Spinal cord (tissue), 10 donors: ENCODE measurements at places on chromosomes 12 and 14. TPM values are rescaled to one million over a fixed set of nuclear protein-coding genes. Genes with fewer than 3 reads are reported as not detected.

DNA sequence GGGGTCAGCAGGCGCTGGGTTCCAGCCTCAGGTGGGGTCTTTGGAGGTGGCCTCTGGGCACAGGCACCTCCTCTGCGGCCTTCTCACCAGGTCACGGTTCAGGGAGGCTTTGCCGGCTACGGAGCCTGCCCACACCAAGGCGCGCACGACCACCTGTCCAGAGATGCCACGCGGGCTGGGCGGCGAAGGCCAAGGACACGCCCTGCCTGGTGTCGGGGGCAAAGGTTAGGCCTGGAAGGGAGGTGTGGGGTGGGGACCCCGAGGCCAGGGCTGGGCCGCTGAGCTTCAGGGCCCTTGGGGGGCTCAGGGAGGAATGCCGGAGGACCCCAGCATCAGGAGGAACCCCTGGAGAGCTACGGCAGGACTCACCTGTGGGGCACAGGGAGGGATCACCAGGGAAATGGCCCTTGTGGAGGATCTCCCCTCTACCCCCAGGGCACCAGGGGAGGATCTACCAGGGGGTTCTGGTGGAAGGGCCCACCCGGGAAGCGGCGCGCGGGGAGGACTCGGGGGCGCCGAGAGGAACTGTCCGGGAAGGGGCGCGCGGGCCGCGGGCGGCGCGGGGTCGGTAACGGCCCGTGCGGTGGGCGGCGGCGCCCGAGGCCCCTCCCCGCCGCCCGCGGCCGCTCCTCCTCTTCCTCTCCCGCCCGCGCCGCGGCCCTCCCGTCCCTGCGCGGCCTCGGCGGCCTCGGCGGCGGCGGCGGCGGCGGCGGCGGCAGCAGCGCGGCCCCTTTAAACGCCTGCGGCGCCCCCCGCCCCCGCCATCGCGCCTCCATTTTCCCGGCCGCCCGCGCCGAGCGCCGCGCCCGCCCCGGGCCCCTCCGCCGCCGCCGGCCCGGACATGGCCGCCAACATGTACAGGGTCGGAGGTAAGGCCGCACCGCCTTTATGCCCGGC, at the start of gene MTA1:
Gene MTA1, plus strand, starts transcription at position 633 of the 897 bp plus-strand sequence. Its CDS starts 209 bp downstream, at position 842.
- H3K27ac ChIP-seq, result peak within 1 kb of the TSS; percentile 42
- H3K4me1 ChIP-seq, result peaks cover 58% of the 10 kb centered on the region
- peaks cover 44% of the 10 kb centered on the region for H3K36me3 ChIP-seq

GRCh38 chr12:104505095-104505818, 48.5 kb downstream of the CHST11 start:
- no peak for DNase-seq
- H3K27me3 ChIP-seq, result no peaks in the 10 kb centered on the region
- H3K36me3 ChIP-seq, result no peaks in the 10 kb centered on the region
- no peak overlapping the region for H3K4me3 ChIP-seq
- no peak overlapping the region for H3K27ac ChIP-seq
- peaks cover 27% of the 10 kb centered on the region for H3K4me1 ChIP-seq

DNA sequence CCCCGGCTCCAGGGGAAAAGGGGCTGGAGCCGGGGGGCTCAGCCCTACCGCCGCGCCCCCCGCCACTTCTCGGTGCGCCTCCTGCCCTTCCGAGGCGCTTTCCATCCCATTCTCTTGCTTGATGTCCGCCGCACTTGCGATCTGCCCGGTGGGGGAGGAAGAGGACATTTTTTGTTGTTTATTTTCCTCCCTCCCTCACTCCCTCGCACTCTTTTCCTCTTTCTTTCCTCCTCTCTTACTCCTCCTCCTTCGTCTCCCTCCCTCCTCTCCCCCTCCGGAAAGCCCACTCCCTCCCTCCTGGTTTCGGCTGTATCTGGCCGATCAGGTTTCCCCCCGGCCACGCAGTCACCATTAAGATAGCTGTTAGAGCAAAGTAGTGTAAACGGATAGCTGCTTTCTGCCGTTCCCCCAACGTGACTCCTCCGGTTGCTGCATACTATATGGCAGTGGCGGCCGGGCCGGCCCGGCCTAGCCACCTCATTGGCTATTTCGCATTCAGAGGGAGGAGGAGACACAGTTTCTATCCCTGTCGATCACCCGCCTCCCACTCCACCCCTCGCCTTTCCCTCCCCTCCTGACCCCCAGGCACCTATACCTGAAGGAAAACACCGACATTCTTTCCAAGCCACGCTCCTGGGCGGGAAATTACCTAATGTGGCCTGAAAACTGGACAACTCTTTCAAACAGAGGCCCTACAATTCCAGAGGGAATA, at the start of gene SIX4:
Gene SIX4, minus strand, starts transcription at position 445 of the 712 bp plus-strand sequence. Its CDS starts 277 bp downstream, at position 168.
- H3K4me1 ChIP-seq, result peaks cover 31% of the 10 kb centered on the region
- DNase-seq, result peak; percentile 83
- H3K27ac ChIP-seq, result peak within 1 kb of the TSS; percentile 61

SLC5A8 gene
- 1.1 TPM for total RNA-seq

FSCB gene
- 0.11 TPM for total RNA-seq

DNA sequence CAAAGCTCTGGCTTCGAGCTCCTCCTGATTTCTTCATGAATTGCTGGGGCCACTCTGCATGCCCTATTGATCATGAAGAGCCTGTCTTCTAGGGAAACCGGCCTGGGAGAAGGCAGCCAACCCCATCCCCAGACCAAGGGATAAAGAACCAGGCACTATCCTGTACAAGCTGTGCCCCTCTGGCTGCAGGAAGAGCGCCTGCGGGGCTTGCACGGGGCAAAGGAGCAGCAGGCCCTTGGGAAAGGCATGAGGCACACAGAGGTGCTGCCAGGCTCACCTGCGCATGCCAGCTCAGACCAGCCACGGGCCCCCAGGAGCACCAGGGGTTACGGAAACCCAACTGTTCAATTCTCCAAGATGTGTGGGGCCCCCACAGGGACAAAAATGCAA, 2.1 kb downstream of the ITPK1 start:
- no peaks in the 10 kb centered on the region for H3K36me3 ChIP-seq
- no peaks in the 10 kb centered on the region for H3K27me3 ChIP-seq
- no peak for DNase-seq
- peak overlapping the region; percentile 62 for H3K4me3 ChIP-seq
- H3K4me1 ChIP-seq, result peaks cover 48% of the 10 kb centered on the region

SMCO2 gene
- total RNA-seq, result 0.40 TPM

RDH12 gene
- 2.0 TPM for total RNA-seq
